Retinal pigment epithelial cell (primary cell): ENCODE measurements at places on chromosomes 12 and 14.

- DNase-seq: peak; percentile 53
These were observed 47.8 kb downstream of the FERMT2 start for GRCh38 chr14:52902971-52903619.

DNA sequence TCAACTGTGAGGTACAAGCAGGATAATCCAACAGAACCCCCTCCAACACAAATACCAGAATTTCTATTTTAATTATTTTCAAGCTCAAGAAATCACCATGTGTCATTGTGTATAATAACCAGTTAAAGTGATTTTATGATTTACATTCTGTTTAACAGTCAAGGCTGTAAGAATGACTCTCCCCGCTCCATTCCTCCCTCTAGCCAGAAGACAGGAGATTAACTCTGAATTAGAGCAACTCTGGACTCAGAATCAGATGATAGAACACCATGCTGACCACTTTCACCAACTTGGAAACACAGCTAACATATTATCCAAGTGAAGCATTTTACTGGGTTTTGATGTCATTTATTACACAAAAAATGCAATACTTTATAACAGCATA, 71.9 kb downstream of the ATP2B1 start:
- no peak for DNase-seq

DNA sequence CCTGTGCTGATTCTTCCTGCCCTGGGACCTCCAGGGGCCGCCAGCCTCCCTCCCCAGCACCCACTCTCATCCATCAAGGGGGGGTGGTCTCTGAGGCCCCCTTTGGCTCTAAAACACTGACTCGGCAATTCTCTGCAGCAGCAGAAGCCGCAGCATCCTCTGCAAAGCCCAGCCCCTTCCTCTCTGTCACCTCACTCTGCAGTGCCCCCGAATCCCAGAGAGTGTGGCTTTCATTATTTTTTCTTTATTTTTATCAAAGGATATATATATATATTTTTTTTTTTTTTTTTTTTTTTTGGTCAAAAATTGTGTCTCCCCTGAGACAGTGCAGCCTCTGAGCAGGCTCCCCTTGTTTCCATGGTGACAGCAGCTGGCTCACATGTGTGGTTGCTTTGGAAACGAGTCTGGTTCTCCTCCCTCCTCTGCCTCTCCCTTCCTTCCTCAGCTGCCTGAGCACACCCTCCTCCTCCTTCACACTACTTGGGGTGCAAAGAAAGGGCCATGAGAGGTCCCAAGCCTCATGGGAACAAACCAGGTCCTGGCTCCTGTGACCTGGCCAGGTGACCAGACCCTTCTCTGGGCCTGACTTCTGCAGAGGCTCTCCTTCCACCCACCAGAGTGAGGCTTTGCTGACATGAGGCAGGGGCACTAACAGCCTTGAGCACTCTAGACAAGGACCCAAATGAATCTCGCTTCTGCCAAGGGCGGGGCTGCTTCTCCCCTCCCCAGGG, 100.5 kb downstream of the LRRC74A start:
- no peak for DNase-seq

GRCh38 chr12:130813949-130814348, 25.1 kb downstream of the STX2 start:
- DNase-seq: no peak

DNA sequence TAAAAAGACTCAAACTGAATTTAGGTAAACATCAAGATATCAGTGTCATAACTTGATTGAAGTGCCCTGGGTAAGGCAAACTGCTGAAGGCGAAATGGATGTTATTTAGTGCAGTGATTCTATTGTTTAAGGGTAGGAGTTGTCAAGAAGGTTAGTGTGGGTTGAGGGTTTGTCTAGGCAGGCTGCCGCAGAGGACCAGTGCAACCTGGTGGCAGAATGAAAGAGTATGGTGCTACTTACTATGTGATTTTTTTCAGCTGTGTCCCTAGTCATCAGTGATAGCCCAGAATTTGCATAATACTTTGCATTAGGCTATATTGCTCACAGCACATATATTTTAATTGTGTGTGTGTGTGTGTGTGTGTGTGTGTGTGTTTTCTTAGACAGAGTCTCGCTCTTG, 1127.0 kb downstream of the GALC start:
- no peak for DNase-seq
